ENCODE measurements at places on chromosomes 4 and X.

GRCh38 chrX:5876984-5877596 is 351.6 kb downstream of the NLGN4X start:
- no peak for DNase-seq

GRCh38 chr4:161816958-161817357 is 346.8 kb downstream of the FSTL5 start:
- no peak for DNase-seq

DNA sequence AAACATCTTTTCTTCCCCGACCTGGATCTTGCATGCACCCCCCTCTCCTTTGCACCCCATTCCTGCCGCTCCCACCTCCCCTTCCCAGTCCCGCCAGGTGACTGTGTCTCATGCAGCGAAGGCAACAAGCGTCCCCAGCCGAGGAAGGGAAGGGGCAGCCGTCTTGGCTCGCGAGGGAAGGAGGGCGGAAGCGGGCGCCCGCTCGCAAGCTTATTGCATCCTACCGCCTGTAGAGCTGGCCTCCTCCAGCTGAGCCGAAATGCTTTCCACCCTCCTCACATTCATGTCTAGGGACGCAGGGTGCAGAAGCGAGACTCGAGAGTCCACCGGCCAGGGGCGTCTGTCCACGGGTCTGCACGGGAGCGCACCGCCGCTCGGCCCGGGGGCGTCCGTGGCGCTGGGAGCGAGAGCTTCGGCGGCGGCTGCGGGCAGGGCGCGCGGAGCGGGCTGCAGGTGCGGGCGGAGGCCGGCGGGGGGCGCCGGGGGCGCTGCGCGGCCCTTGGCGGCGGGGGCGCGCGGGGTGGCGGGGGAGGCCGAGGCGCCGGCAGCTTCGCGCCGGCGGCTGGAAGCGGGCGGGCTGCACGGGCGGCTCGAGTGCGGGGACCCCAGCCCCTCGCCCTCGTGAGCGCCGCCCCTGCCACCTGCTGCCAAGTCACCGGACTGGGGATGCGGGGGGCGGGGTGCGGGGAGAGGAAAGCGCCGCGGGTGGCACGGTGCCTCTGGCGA is at the start of gene KCNIP4:
Gene KCNIP4, minus strand, starts transcription at position 426 of the 726 bp plus-strand sequence.
- DNase-seq, result no peak

GRCh38 chrX:152306331-152306730 is 144.8 kb downstream of the GABRA3 start:
- DNase-seq, result no peak

- no peak for DNase-seq
These were observed 123.6 kb downstream of the SH3RF1 start for GRCh38 chr4:169147191-169147590.

- DNase-seq, result no peak
These were observed 161.7 kb downstream of the BTC start for GRCh38 chr4:74632634-74633033.

DNA sequence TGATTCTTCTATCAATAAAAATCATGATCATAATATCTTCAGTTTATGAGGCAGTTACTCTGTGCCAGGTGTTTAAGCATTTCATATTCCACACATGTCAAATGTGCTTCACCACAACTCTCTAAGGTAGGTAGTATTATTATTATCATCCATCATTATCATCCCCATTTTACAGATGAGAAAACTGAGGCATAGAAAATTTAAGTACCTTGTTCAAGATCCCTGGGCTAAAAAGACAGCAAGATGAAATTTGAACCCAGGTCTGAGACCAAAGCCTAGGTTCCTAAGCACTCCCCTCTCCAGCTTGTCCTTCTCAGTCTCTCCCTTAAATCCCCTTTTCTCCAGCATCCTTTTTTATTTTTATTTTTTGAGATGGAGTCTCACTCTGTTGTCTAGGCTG is 33.4 kb downstream of the SEPTIN6 start:
- DNase-seq, result no peak

DNA sequence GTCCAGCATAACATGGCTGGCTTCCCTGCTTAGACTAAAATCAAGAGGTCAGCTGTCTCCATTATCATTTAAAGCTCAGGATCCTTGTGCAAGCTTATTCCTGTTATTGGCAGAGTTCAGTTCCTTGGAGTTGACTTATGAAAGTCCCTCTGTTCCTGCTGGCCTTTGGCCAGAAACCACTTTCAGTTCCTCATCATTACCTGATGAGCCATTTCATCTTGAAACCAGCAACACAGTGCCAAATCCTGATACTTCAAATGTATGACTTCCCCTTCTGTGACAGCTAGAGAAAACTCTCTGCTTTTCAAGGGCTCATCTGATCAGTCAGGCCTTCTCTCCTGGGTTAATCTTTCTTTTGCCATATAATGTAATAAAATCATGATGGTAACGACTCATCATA is 110.6 kb upstream of the FSTL5 start:
- DNase-seq, result no peak

GRCh38 chrX:39972340-39972739 is 125.4 kb downstream of the BCOR start:
- DNase-seq, result no peak

GRCh38 chr4:128658214-128658631 is 151.3 kb upstream of the JADE1 start:
- no peak for DNase-seq

DNA sequence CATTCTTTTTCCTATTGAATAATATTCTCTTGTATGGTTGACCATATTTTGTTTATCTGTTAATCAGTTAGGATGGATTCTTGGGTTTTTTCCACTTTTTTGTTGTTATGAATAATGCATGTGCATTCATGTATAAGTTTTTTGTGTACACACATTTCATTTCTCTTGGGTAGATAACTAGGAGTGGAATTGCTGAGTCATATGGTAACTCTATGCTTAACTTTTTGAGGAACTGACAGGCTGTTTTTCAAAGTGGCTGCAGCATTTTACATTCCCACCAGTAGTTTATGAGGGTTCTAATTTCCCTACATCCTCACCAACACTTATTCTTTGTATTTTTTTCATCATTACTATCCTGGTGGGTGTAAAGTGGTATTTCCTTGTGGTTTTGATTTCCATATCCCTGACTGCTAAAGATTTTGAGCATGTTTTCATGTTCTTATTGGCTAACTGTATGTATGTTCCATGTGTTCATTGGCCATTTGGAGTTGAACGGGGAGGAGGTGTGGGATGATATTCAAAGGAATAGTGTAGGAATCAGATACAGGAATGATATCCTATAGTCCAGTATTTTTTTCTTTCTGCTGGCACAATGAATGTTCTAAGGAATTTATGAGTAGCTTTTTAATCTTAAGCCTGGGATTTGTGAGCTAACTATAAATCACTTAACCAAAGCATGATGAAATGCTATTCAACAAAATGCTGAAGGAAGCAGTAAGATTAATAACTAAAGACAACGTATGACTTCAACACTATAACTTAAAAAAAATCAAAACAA is 114.3 kb downstream of the AMELX start:
- DNase-seq, result no peak

DNA sequence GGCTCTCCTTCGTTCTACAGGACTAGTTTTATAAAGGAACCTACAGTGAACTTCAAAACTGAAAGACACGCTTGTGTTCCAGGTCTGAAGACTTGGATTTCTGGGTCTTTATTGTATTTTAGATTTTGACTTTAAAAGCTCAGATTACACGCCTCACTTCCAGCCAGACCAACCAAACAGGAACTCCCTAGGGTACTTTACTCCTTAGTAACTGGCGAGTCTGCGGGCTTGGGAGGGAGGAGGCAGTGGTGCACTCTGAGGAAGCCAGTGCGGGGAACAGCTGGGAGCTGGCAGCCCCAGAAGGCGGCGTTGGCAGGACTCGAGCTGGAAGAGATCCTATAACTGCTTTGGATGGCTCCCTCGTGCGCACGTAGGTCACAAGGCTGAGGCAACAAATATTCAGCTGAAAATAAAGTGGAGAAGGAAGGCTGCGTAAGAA is 391 bp upstream of the PHKA1 start:
- DNase-seq, result no peak

- no peak for DNase-seq
These were observed 55.1 kb upstream of the SEC24B start for GRCh38 chr4:109378511-109378910.

- no peak for DNase-seq
These were observed 96.1 kb upstream of the FAM9A start for GRCh38 chrX:8897259-8897658.

DNA sequence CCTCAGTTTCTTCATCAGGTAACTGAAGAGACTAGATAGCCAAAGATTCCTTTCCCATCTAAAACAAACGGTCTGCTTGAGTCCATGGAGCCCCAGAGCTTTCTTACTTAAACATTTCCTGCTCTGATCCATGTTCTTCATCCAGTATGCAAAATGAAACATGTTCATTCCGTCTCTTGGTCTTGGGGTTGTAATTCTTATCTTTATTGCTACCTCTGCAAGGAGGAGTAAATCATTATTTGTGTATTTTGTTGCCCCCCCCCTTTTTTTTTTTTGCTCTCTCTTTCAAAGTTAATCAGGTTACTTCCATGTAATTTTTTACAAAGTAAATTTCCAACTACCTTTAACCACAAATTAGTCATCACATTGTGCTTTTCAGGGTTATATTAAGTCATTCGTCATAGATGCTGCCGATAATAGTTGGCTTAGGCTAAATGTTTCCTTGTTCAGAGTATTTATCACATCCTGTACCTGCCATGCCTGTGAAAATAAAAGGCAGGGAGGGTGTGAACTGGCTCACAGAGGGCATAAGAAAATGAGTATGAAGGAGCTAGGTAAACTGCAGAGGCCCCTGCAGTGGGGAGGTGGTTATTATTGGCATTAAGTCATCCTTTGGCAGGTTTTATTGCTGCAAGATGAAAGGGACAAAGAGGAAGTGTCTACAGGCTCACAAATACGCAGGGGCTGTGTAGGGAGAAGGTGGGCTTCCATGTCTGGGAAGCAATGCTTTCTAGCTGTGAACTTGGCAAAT is 76.7 kb upstream of the HS3ST1 start:
- no peak for DNase-seq

DNA sequence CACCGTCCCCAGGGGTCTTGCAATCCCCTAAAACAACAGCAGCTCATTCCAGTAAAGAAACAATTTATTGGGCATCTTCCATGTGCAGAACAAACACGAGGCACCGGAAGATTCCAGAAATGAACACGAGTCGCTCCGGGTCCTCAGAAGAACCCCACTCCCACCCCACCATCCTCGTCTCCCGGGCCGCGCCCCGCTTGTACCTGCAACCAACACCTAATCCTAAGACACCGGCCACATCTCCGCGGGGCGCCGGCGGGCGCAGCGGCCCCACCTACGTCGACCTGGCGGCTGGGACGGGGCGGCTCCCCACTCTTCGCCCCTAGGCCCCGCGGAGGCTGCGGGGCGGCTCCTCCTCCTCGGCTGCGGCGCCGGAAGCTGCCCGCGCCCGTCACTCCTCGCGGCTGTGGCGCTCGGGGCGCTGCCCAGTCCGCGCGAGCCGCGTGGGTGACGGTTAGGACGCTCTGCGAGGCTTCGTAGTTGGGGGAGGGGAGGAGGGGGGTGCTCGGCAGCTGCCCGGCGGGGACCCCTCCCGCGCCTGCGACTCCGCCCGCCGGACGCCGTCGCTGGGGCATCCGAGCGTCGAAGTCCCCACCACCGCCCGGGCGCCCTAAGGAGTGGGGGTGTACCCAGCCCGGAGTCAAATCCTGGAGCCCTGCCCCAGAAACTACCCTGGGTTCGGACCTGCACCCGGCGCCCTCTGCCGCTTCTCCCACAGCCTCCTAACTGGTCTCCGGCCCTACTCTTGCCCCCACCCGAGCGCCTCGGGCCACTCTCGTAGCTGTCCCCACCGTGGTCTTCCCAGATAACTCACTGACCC is at the start of gene CCDC158:
Gene CCDC158, minus strand, starts transcription at position 380 of the 820 bp plus-strand sequence. CDS start 17,934 bp downstream, outside the sequence.
- DNase-seq, result no peak

DNA sequence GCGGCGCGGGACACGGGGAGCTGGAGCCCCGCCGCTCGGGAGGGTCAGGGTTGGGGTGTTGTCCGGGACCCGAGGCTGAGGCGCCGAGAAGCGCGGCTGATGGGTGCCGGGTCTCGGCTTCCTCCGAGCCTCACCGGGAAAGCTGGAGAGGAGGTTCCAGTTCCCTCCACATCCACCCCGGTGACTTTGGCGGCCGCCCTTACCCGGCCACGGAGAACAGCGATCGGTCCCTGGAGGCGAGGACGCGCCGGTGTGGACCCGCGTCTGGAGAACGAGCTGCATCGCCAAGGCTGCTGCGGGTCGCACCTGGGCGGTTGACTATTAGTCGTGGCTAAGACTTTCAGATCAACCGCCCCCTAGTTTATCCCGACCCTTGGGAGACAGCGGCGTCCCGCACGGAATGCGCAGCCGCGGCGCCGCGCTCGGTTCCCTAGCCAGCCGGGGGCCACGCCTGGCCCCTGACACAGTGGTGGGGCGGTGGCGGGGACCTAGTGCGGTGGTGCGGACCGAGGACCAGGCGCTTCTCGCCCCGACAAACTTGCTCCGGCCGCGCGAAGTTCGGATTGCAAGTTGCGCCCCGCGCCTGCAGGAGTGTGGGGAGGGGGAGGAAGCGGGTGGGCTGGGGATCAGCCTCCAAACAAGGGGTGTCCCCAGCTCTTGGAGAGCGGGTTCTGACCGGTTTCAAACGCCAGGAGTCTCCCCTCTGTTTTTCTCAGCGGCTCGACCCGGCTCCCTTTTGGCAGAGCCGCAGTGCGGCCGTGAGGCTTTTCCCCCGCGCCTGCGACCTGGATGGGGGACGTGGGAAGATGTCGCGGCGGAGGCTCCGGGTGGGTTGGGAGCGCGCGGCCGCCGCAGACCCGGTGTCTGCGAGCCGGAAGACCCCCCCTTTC is 568 bp downstream of the FHDC1 start:
- DNase-seq, result no peak

DNA sequence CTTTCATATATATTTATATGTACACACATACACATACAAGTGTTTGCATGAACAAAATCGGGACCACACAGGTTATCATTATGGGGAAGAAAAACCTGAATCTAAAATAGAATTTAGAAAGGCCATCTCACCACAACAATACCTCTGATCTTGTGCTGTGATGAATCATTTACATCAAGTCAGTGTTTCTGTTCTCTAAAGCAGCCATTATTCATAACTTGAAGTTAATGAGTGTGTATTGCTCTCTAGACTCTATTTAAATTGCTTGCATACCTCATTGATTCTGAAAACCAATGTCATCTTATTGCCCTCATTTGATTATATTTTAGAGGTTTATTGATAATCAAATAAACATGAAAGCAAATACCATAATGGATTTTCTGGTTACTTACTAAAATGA is 71.6 kb downstream of the FAM114A1 start:
- no peak for DNase-seq

- no peak for DNase-seq
These were observed 199.9 kb downstream of the PCDH7 start for GRCh38 chr4:30920043-30920442.

GRCh38 chr4:156401371-156401770 is 447.7 kb upstream of the CTSO start:
- no peak for DNase-seq

GRCh38 chr4:149965206-149965605 is 113.0 kb upstream of the DCLK2 start:
- DNase-seq, result no peak

GRCh38 chrX:70437011-70437410 is 7.6 kb upstream of the DLG3 start:
- DNase-seq, result no peak

DNA sequence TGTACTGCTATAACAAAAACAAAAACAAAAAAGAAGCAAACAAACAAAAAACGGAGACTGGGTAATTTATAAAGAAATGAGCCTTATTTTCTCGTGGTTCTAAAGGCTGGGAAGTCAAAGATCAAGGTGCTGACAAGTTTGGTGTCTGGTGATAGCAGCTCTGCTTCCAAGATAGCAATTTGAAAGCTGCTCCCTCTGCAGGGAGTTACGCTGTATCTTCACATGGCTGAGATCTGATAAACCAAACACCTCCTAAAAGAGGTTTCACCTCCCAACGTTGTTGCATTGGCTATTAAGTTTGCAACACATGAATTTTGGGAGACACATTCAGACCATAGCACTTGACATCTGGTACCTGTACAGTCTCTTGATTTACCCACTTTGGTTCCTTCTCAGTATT is 854.2 kb downstream of the CENPC start:
- DNase-seq, result no peak

All from stimulated activated CD4-positive, alpha-beta T cell treated with anti-CD3 and anti-CD28 coated beads, Interleukin-15, amount 100 ng/mL, for 1 hour (primary cell).